Placental pericyte (primary cell): ENCODE measurements at places on chromosomes 12 and 14. TPM values are rescaled to one million over a fixed set of nuclear protein-coding genes. Genes with fewer than 3 reads are reported as not detected.

Gene OAS3
- 7.4 and 28.2 TPM in 2 replicates for total RNA-seq

Gene ENDOU
- total RNA-seq: under 0.01 TPM in 1 of 2 replicates, not detected in the other

Gene ADAM21
- total RNA-seq: 0.29 TPM in 1 of 2 replicates, not detected in the other

Gene IFI27
- total RNA-seq: 16.9 and 43.2 TPM in 2 replicates

Gene SPTLC2
- 26.0 and 58.6 TPM in 2 replicates for total RNA-seq

Gene ACSM4
- total RNA-seq: not detected in 2 replicates

Gene PRB2
- total RNA-seq: not detected in 2 replicates

Gene EXOC3L4
- total RNA-seq: 0.86 and 2.4 TPM in 2 replicates

Gene GLS2
- not detected in 2 replicates for total RNA-seq

Gene CCDC196
- not detected in 2 replicates for total RNA-seq

Gene SLCO1C1
- not detected in 2 replicates for total RNA-seq

Gene TAS2R30
- 7.4 and 9.2 TPM in 2 replicates for total RNA-seq

Gene SH2B3
- 32.4 and 148 TPM in 2 replicates for total RNA-seq

Gene RTN1
- 0.22 and 0.29 TPM in 2 replicates for total RNA-seq

Gene TMBIM4
- 103 and 118 TPM in 2 replicates for total RNA-seq

Gene NR4A1
- total RNA-seq: 4.2 and 9.6 TPM in 2 replicates
